ENCODE measurements at places on chromosomes 16 and 17.

DNA sequence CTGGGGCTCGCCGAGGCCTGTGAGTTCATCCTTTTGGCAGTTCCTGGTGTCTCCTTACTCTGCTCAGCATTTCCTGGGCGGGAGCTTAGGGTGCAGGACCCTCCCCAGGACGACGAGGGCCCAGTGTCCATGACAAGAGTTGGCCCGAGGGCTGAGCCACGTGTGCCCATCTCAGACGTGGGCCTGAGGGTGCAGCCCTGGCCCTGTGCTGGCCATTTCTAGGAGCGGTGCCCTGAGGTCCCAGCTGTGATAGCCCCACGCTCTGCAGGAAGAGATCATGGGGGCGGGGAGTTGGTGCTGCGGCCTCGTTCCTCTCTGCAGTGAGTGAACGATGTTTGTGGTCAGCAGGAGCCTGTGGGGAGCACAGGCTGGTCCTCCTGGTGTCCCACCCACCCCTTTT lies 6.0 kb upstream of the MC1R start:
- no peak for DNase-seq

DNA sequence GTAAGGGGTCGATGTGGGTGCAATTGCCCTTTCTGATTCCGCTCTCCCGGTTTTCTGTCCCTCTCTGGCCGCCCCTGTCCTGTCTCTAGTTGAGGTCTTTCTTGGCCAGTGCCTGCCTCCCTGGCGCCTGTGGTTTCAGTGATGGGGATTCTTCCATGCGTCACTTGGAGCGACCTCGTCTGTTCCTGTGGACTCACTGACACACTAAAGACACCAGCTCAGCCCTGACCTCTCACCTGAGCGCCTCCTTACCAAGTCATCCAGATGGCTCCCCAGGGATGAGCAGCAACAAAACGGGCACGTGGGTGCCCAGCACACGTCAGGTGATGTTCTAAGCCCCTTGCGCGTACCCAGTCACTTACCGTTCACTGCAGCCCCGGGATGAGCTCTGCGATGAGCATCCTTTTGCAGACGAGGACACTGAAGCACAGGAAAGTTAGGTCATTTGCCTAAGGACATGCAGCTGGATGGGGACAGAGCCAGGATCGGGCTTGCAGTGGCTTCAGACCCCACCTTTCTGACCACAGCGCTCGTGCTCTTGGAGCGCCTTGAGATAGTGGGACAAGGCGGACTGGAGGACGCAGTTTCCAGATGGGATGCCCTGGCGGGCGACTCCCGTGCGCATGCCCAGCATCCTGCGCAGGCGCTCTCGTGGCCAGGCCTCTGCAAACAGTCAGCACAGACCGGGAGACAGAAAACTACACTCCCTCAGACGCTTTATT lies 11.5 kb upstream of the LGALS3BP start:
- no peak for DNase-seq

GRCh38 chr16:74842413-74842812 lies 67.8 kb upstream of the FA2H start:
- DNase-seq = no peak

DNA sequence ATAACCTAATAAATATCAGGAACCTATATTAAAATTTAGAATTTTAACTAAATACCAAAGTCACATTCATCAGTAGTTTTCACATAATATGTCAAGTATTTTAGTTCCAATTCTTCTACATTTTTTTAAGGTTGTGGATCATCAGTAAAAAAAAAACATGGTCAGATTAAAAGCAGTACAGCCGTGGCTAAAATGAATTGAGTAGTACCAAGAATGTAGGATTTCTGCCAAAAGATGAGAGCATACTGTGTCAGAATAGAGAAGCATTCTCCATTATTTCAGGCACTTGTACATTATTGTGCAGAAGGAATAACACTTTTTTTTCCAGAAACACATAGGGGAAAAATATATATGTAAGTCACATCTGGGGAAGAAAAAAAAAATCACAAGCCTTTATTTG lies 1176.1 kb downstream of the CDH11 start:
- no peak for DNase-seq

DNA sequence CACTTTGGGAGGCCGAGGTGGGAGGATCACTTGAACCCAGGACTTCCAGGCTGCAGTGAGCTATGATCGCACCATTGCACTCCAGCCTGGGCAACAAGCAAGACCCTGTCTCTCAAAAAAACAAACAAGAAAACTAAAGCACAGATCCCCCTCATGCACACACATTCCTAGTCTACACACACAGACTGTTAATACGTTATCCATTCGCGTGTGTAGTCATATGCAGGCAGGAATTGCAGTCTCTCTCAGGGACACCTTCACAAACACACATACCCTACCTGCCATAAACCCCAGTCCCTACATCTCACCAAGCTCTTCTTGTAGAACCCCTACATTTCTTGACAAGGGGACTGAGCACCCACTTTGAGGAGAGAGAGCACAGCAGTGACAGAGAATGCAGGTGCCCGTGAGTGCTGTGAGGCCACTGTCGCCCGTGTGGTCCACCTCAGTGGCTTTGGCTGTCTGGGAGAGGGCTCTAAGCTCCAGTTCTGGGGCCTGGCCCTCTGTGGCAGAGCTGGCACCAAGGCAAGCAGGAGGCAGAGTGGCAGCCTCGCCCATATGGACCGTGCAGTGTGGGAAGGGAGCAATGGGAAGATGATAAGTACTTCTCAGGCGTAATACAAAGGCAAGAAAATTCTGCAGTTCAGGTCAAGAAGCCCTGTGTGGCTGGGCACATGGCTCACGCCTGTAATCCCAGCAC lies 59.0 kb upstream of the RPH3AL start:
- DNase-seq = no peak

DNA sequence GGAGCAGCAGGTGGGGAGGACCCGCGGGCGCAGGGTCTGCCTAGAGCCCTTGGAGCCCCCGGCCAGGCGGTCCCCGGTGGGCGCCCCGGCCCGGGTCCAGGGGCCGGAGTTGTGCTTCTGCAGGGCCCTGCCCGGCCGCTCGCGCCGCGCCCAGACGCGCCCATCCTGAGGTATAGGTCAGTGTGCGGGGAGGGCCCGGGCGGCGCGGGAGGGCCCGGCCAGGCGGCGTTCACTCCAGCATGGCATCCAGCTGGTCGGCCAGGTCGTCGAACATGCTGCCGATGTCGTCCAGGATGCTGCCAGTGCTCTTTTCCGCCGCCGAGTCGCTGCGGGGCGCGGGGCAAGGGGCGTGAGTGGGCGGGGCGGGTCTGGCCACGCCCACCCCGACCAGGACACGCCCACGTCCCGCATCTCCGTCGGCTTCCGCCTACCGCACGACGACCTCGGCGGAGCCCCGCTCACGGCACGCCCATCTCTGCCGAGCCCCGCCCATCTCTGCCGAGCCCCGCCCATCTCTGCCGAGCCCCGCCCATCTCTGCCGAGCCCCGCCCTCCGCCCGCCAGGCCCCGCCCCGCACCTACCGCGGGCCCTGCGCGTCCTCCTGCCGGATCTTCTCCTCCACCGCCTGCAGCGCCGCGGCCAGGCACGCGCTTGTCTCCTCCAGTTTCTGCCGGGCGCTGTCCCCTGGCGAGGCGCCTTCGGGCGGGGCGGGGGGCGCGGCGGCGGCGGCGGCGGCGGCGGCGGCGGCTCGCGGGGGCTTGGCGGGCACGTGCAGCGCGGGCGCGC lies 17.9 kb downstream of the CASKIN1 start:
- peak; percentile 10 for DNase-seq

- no peak for DNase-seq
Measured at GRCh38 chr16:2535625-2536013, 2.2 kb upstream of the PDPK1 start.

DNA sequence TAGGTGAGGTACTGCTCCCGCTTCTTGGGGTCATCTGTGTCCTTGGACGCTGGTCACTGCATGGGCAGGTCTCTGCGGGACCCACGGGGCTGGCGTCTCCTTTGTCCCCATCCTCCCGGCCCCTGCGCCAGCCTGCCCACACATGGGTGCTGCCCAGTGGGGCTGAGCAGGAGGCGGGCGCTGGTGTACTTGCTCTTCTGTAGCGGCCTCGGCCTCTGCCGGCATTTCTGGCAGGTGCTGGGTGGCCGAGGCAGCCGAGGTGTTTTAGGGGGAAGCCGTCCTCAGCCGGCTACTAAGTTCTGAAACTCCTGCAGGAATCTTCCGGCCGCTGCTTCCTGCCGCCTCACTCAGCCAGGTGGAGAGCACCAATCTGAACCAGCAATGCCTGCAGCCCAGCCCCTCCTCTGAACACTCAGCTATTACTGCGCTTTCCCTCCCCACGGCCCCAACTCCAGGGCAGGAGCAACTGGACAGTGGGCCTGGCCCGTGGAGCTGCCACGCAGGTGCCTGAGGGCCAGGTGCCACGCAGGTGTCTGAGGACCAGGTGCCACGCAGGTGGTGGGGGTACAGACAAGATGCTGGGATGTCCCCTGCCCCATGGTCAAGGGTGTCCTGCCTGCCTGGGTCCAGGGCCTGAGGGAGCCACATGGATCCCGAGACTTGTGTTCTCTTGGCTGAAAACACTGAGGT lies 10.0 kb downstream of the DECR2 start:
- no peak for DNase-seq

DNA sequence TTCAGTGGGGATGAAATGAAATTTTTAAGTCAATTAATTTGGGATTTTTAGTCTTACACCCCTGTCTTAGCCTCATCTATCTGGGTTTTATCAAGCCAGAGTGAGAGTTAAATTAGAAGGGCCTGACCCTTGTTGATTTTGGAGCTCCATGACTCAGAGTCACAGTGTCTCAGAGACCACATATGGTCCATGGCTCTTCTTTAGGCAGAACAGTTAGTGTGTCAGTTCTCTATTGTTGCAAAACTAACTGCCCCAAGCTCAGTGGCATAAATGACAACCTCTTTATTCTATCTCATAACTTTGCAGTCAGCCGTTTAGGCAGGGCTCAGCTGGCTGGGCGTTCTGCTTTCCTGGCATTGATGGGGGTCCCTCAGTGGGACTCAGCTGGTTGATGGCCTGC lies 44.7 kb downstream of the IRF8 start:
- no peak for DNase-seq

DNA sequence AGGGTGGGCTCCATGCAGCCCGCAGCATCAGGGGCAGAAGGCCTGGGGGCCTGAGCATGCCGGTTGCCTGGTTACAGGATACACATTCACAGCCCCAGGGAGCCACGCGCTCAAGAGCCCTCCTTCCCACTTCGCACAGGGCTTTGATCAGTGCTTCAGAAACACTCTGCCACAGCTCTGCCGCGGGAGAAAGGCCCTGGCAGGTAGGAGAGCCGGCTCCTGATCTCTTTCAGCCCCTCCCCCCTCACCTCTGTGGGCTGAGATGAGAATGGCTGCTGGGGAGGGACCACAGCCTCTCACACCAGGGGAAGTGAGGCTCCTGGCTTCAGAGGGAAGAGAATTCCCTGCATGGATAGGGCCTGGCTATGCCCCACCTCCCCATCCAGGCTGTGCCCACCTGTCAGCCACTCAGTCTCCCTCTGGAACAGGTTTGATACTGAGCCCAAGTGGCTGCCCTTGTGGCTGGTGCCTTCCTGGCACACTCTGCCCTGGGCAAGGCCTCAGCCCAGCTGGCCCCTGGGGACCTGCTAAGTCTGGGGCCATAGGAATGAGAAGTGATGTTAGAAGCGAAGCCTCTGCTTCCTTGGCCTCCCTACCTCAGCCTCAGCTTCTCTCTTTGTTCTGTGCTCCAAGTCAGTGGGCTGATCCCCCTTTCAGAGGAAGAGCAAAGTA lies 8.6 kb downstream of the DOK4 start:
- no peak for DNase-seq

GRCh38 chr17:56672195-56672594 lies 78.7 kb downstream of the NOG start:
- DNase-seq = no peak

DNA sequence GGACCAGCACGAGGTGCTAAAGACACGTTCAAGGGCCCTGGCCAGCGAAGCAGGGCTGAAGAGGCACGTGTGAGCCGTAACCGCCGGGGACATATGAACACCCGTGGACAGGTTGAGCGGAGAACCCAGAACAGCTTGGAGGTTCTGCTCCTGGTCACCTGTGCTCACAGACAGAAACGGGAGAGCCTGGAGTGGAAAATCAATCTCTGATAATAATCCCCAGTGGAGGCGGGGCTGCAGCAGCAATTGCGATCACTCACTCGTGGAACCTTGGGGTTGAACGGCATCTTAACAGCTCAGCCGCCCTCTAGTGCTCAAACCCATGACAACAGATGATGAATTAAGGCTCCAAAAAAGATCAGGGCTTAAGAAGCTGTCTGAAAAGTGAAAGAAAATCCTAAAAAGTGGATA lies 25.6 kb downstream of the WIPI1 start:
- peak; percentile 51 for DNase-seq

DNA sequence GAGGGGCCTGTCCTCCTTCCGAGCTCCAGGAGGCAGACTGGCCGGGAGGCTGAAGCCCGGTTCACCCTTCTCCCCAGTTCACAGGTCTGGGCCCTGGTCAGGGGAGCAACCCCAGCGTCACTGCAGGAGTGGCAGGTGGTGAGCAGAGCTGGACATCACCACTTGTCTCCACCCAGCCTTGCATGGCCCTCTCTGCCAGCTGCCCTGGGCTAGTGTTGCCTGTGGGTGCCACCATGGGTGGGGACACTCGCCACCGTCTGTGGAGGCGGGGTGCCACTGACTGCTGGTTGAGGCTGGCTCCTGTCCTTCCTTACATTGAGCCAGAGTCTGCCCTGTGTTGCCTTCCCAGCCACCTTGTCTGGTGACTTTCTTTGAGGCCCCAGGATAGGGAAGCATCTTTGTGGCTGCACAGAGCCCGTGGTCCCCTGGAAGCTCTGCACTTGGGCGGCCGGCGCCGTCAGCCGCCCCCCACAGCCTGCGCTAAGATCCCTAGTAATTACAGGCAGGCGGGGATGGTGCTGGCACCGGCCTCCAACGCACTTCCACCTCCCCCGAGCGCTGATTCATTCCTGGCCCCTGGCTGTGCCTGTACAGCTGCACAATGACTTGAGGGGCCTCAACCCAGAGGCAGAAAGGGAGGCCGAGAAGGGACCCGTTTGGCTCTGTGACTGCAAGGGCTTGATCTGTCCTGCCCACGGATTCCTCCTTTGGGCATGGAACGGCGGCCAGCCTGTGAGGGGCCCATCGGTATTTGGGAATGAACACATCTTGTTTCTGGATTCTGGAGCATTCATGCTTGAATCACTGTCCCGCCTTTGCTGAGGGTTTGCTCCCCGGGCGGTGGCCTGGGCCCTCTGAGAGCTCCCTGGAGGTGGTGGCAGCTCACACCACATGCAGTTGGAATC lies 5.2 kb downstream of the BAIAP2 start:
- no peak for DNase-seq

- DNase-seq = no peak
Measured at GRCh38 chr16:56357765-56358322, 67.5 kb downstream of the AMFR start.

GRCh38 chr17:80397034-80397387 lies 18.0 kb upstream of the ENDOV start:
- no peak for DNase-seq

- DNase-seq = no peak
Measured at GRCh38 chr16:88617268-88618031, 20.9 kb upstream of the IL17C start.

- no peak for DNase-seq
Measured at GRCh38 chr16:63577891-63578290, 1541.7 kb upstream of the CDH8 start.

- no peak for DNase-seq
Measured at GRCh38 chr17:57811638-57812280, 38.1 kb downstream of the MRPS23 start.

Data from CD4-positive, alpha-beta T cell treated with Interleukin-15 for 4 hours (primary cell).